ENCODE measurements at places on chromosomes 1 and 21.

DNA sequence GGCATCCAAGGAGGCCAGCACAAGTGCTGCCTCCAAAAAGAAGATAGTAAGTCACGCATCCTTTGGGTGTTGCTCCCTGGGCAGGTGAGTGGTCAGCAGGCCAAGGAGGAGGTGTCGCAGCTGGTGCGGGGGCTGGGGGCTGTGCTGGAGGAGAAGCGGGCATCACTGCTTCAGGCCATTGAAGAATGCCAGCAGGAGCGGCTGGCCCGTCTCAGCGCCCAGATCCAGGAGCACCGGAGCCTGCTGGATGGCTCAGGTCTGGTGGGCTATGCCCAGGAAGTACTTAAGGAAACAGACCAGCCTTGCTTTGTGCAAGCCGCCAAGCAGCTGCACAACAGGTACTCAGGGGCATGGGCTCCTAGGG, 4.3 kb downstream of the TRIM46 start:
- DNase-seq, result no peak

GRCh38 chr1:235984041-235984825, 80.7 kb downstream of the NID1 start:
- no peak for DNase-seq

DNA sequence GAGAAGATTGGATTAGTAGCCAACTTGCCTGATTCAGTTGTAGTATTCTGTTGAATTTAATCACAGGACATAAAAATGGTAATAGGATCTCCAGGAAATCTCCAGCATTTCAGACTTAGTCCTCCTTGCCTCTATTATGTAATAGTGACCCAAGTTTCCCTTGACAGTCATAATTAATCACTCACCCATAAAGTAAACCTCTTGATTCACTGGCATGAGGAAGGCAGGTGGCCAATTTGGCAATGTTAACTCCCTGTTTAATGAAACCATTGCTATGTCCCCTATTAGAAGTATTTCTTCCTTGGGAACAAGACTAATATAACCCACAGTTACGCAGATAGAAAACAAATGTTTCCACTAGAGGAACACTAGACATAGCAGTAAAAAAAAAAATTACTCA, 604.8 kb upstream of the CXADR start:
- no peak for DNase-seq

- DNase-seq, result no peak
These were observed 3.4 kb downstream of the CBR1 start for GRCh38 chr21:36073181-36073580.

DNA sequence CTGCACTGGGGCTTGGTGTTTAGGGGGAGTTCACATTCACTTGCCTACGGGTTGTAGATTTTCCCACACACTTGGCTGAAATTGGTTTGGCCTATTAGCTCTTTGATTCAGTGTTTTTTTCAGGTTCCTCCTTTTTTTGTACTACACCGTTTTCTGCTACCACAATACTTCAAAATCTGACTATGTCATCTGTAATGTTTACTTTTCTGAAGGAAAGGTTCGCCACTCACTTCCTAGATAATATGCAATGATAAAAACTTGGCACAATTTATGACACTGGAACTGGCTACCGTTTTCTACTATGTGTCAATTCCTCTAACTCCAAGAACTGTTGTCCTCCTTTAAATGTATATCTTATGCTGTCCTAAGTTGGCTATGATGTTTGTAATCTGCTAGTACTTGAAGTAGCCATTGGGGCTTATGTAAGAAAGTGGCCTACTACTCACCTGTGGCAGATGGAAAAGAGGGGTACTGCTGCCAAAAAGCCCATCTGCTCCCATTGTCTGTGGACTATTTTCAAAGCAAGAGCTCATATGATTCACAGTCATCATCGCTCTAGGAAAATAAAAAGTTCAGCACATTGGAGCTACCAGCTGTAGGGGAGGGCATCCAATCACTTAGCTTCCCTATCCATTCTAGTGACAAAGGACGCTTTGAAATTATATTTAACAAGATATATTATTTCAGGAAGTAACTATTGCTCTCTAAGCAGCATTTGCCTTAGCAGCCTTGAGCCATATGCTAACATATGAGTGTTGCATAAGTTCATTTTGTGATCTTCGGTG, 42.4 kb upstream of the BACH1 start:
- no peak for DNase-seq

- no peak for DNase-seq
These were observed 35.4 kb upstream of the PKN2 start for GRCh38 chr1:88648706-88649105.

DNA sequence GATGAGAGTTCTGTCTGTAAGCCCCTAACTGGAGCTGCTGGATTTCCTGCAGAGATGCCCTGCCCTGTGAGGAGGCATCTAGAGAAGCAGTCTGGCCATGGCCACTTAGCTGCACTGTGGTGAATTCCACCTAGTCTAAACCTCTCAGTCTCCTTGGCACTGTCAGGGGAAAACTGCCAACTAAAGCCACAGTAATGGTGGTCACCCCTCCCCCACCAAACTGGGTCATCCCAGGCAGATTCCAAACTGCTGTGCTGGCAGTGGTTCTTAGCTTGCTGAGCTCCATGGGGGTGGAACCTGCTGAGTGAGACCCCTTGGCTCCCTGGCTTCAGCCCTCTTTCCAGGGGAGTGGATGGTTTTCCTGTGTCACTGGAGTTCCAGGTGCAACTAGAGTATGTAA, 740.6 kb downstream of the RWDD3 start:
- no peak for DNase-seq

- no peak for DNase-seq
These were observed 485.7 kb downstream of the NUF2 start for GRCh38 chr1:163807331-163808049.

GRCh38 chr1:220410611-220411010, 117.3 kb upstream of the MARK1 start:
- DNase-seq, result no peak

DNA sequence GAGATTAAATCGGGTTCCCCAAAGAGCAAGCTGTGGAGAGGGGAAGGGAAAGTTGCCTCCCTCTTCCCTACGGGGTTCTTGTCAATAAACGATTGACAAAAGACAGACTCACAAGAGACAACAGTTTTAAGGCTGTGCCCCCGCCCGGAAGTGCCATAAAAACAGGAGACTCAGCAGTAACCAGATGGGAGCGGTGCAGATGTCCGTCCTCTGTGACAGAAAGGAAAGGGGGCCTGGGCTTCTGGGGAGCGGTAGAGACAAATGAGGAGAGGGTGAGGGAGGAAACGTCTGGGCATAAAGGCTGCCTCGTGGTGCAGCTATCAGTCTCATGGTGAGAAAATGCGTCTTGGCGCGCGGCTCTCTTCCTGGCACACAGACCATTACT, 5.9 kb downstream of the TP73 start:
- DNase-seq, result no peak

DNA sequence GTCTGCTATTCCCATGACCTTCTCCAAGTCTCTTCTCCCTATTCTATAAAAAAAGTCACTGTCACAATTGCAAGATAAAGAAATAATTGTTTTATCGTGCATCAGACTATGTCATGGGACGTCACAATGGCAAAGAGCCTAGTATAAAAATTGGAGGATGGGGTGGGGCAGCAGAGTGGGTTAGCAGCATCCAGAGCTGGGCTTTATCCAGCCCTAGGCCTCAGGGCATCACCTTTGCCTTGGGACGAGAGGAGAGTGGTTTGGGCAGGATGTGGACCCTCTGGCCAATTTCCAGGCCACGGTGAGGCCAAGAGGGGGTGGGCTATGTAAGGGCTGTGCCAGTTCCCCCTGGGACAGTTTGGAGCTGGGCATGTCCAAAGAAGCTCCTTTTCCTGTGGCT, 25.7 kb downstream of the WNT4 start:
- DNase-seq, result no peak

- DNase-seq, result no peak
These were observed 74.0 kb downstream of the ZC3H11B start for GRCh38 chr1:219538886-219539285.

GRCh38 chr1:227437495-227438008, 119.3 kb upstream of the CDC42BPA start:
- DNase-seq, result no peak

DNA sequence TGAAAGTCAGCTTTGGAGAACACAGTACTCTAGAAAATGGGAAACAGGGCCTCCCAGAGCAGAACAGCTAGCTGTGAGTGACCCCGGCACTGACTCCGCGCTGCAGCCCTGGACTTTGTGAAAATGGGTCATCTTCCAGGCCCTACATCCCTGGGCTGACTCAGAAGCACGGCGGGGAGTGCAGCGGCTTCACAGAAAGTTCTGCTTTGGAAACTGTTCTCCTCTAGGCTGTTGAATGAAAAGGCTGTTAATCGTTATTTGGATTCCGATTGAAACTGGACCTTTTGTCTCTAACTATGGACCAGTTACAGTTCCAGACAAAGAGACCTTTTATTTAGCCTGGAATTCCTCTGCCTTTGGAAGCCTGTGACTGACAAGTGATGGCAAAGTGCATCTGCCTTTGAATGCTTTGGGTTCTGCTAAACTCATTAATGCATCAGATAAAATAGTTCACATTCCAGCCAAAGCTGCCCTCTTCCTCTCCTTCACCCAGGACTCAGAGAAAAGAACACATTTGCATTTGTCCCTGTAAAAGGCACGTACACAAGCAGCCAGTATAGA, 144.9 kb upstream of the HOOK1 start:
- DNase-seq, result no peak

DNA sequence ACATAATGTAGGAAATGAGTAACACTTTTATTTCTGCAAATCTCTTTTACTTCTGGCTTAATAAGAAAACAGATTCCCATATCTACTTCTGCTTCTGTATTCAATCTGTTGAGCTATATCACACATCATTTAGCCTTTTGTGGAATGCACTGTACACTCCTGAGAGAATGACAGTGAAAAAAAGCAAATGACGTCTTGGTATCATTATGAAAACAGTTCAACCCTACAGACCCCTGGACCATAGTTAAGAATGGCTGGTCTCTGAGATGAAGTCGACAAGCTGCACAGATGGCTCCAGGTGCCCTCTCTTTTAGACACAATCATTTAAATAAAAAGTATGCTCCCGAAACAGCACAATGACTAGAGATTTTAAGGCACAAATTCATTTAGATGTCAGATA, 247.0 kb downstream of the RERE start:
- no peak for DNase-seq

GRCh38 chr1:41822866-41823265, 95.9 kb downstream of the HIVEP3 start:
- DNase-seq, result no peak

DNA sequence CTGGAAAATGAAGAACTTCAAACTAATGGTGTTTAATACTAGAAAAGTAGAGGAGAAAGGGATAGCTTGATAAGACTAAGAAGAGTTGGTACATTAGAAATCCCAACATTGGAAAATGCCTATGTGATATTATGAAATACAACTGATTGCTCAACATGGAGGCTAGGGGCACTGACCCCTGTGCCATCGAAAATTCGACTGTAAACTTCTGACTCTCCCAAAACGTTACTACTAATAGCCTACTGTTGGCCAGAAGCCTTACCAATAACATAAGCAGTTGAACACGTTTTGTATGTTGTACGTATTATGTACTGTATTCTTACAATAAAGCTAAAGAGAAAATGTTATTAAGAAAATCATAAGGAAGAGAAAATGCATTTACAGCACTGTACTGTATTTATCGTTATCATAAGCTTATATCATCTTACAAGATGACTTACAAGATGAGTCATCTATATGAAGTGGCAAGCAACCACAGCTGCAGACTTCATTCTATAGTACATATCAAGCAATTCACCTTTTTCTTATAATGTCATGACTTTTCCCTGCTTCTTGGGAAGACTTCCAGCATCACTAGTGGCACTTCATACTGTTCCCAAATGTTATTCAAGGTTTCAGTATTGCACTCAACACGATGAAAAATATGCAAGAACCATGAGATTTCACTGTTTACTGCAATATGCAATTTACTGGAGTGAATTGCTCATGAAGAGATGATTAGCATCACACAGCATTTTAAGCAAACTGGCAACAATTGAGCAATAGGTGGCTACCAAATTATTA, 12.9 kb upstream of the CTSK start:
- no peak for DNase-seq

DNA sequence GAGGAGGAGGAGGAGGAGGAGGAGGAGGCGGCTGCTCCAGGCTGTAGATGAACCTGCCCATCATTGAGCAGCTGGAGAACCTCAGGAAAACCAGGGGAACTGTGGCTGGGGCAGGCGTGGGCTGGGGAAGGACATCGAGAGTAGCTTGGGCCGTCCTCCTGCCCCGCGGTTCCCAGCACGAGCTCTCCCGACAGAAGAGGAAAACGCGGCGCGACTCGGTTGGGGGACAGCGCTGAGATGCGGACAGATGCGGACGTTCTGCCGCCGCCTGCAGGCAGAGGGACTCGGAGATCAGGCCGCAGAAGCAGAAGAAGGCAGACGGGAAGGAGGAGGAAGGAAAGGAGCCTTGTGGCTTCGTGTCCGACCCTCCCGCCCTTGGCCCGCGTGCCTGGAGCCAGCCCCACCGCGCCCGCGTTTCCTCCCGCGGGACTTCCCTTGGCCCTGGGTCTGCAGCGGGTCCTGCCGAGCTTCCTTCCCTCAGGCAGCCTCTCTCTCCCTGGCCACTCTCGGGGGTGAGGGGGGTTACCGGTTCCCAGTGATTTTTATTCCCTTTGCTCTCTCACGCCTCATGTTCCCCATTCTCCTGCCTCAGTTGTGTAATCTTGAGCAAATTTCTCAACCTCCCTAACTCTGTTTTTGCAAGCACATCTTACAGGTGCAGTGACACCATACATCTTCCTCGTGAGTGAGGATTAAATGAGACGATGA, 1.7 kb upstream of the TNFRSF9 start:
- no peak for DNase-seq

DNA sequence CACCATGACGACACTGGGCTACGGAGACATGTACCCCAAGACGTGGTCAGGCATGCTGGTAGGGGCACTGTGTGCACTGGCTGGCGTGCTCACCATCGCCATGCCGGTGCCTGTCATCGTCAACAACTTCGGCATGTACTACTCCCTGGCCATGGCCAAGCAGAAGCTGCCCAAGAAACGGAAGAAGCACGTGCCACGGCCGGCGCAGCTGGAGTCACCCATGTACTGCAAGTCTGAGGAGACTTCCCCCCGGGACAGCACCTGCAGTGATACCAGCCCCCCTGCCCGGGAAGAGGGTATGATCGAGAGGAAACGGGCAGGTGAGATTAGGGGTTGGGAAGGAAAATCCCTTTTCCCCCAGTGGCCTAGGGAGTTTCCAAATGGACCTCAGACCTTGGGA, 13.5 kb downstream of the KCNC4 start:
- no peak for DNase-seq

GRCh38 chr1:61674221-61674620, 50.7 kb downstream of the TM2D1 start:
- no peak for DNase-seq

GRCh38 chr1:60073605-60074278, at the start of gene C1orf87:
C1orf87 (minus strand) TSS chr1:60073770; CDS start chr1:60072643, 1,127 bp downstream.
- DNase-seq, result no peak

- no peak for DNase-seq
These were observed 1.2 kb downstream of the LORICRIN start for GRCh38 chr1:153260585-153261280.

- no peak for DNase-seq
These were observed 22.8 kb downstream of the NADK start for GRCh38 chr1:1755426-1755825.
